ENCODE measurements at places on chromosomes 11 and 22. TPM values are rescaled to one million over a fixed set of nuclear protein-coding genes. Genes with fewer than 3 reads are reported as not detected.

DNA sequence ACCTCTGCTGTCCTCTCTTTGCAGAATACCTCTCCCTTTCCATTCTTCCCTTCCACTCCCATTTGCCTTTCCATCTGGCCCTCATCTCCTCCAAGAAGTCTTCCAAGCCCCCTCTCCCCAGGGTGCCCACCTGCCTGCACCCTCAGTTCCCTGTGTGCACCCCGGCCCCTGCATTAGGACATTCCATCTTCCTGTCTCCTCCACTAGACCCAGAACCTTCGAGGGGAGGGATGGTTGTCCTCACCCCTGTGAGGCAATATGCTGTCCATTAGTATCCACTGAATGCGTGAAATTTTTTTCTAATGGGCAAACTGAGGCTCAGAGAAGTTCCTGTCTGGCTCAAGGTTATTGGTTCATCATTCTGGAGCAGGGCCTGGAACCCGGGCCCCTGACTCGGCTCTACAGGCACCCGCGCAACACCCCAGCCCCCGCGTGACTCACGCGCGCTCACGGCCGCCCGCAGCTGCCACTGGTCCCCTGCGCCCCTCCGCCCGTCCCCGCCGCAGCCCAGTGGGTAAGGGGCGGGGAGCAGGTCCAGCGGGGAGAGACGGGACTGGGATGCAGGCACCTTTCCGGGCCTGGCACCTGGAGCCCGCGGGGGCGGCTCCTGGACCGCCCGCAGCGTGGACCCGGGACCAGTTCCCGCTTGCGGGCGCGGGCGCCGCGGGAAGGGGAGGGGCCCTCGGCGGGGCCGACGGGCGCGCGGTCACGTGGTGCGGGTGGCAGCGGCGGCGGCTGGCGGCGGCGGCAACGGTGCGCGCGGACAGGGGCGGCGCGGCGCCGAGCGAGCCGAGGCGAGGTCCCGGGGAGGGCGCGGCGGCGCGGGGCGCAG lies 7.0 kb downstream of the SEPTIN3 start:
- H3K4me3 ChIP-seq = peak overlapping the region; percentile 60
- H3K27me3 ChIP-seq = peaks cover 32% of the 10 kb centered on the region
- peak; percentile 65 for DNase-seq
- H3K4me1 ChIP-seq = peaks cover 20% of the 10 kb centered on the region
- no peaks in the 10 kb centered on the region for H3K36me3 ChIP-seq
- no peak overlapping the region for H3K27ac ChIP-seq

Gene WNT7B
- total RNA-seq = not detected

DNA sequence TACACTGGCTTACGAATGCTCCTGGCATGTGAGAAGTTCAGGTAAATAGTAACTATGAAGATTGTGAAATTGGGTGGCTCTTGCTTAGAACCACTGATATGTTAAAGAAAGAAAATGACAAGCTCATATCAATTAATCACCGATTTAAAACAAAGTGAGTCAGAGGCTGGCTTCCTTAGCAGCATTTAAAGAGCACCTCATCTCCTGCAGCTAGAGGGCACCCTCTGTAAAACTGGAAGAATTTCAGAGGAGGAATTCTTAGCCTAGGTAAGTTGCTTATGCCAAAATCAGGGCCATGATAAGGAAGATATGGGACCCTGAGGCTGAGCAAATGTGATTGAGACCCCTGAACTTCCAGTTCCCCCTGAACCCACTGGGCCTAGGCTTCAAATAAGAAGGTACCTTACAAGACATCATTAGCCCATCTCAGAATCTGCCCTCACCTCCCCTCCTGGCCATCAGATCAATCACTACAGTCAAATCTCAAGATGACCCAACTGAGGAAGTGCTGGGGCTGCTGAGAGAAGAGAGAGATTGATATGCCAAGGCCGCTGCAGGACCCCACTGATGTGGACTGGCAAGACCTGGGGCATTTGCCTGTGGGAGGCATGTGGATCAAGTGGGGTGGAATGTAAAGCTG lies 8.6 kb upstream of the CD3E start:
- no peaks in the 10 kb centered on the region for H3K36me3 ChIP-seq
- no peaks in the 10 kb centered on the region for H3K27me3 ChIP-seq
- peaks cover 17% of the 10 kb centered on the region for H3K4me1 ChIP-seq

Gene BRSK2
- total RNA-seq = 0.46 TPM

DNA sequence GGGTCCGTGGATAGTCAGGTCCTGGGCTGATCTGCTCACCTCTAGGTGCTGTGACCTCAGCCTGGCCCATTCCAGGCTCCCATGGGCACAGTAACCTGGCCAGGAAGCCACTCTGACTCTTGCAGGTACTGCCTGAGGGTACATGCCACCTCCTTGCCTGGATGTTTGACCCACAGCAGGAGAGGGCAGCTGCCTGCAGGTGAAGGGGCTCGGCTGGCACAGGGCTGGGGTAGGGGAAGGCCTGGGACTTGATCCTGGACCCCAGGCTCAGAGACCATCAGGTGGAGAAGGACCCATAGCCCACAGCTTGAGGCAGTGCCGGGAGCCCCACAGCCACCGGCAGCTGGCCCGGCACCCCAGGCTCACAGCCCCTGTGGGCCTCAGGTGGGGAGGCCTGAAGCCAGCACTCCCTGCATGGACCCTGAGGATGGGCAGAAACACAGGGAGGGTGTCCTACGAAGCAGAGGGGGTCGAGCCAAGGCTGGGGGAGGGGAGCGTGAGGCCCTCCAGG lies 2.7 kb downstream of the LRRC56 start:
- H3K4me1 ChIP-seq = peaks cover 9% of the 10 kb centered on the region
- H3K27me3 ChIP-seq = no peaks in the 10 kb centered on the region
- H3K36me3 ChIP-seq = no peaks in the 10 kb centered on the region
- DNase-seq = no peak
- H3K27ac ChIP-seq = no peak overlapping the region
- H3K4me3 ChIP-seq = no peak overlapping the region

DNA sequence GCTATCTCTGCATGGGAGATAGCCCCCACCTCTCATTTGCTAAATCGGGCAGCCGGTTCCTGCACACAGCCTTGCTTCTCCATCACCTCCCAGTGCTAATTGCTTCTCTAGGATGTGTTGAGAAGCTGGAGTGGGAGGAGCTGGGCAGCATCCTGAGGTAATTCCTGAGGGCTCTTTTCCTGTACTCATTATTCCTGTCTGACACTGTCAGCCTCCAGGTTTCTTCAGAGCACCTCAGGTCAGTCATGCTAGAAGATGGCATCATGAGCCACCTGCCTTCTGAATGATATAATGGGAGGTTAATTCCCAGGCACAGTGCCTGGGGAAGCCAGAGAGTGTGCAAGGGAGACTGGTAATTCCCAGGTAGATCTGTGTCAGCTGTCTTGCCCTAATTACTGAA lies 133.0 kb downstream of the RAB38 start:
- no peak overlapping the region for H3K27ac ChIP-seq
- no peak for DNase-seq
- H3K27me3 ChIP-seq = peaks cover 7% of the 10 kb centered on the region
- H3K4me3 ChIP-seq = no peak overlapping the region
- no peaks in the 10 kb centered on the region for H3K36me3 ChIP-seq

GRCh38 chr11:116541460-116541859 lies 231.3 kb downstream of the BUD13 start:
- H3K27me3 ChIP-seq = peaks cover 2% of the 10 kb centered on the region
- no peak overlapping the region for H3K4me3 ChIP-seq
- no peaks in the 10 kb centered on the region for H3K4me1 ChIP-seq
- no peak for DNase-seq
- H3K36me3 ChIP-seq = no peaks in the 10 kb centered on the region

- no peaks in the 10 kb centered on the region for H3K4me1 ChIP-seq
- H3K36me3 ChIP-seq = no peaks in the 10 kb centered on the region
- no peak for DNase-seq
- H3K4me3 ChIP-seq = no peak overlapping the region
- H3K27me3 ChIP-seq = no peaks in the 10 kb centered on the region
- H3K27ac ChIP-seq = no peak overlapping the region
Observed at GRCh38 chr11:36033936-36034335, 90.1 kb downstream of the LDLRAD3 start.

GRCh38 chr11:119765628-119766027 lies 36.6 kb upstream of the NECTIN1 start:
- no peaks in the 10 kb centered on the region for H3K4me1 ChIP-seq
- no peaks in the 10 kb centered on the region for H3K36me3 ChIP-seq

Gene AQP11
- total RNA-seq = 0.34 TPM

- no peaks in the 10 kb centered on the region for H3K27me3 ChIP-seq
- no peak for DNase-seq
- no peak overlapping the region for H3K4me3 ChIP-seq
- peaks cover 49% of the 10 kb centered on the region for H3K36me3 ChIP-seq
Observed at GRCh38 chr11:77677138-77677537, 39.5 kb upstream of the CLNS1A start.

Gene SSTR3
- total RNA-seq = 9.3 TPM

DNA sequence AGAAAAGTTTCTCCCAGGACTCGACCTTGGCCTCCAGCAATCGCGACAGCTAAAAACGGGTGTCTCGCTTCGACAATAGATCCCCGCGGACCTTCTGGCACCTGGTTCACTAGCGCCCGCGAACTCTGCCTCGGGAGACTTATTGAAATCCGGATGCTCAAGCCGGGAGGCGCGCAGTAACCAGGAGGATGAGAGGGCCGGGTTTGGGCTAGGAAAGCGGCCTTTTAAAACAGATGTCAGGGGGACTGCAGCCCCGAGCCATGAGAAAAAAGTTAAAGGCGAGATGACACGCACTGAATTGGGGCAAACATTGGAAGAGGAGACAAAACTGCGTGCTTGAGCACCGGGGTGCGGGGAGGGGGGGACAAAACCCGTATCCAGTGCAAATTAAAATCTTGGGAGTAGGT lies 637 bp upstream of the ZBTB16 start:
- H3K27ac ChIP-seq = no peak overlapping the region
- peak overlapping the region; percentile 80 for H3K4me3 ChIP-seq
- peaks cover 16% of the 10 kb centered on the region for H3K27me3 ChIP-seq

- peak; percentile 67 for DNase-seq
- H3K36me3 ChIP-seq = no peaks in the 10 kb centered on the region
- H3K4me3 ChIP-seq = no peak overlapping the region
- peaks cover 12% of the 10 kb centered on the region for H3K4me1 ChIP-seq
- H3K27me3 ChIP-seq = peaks cover 14% of the 10 kb centered on the region
Observed at GRCh38 chr11:720642-721246, 14.7 kb downstream of the EPS8L2 start.

DNA sequence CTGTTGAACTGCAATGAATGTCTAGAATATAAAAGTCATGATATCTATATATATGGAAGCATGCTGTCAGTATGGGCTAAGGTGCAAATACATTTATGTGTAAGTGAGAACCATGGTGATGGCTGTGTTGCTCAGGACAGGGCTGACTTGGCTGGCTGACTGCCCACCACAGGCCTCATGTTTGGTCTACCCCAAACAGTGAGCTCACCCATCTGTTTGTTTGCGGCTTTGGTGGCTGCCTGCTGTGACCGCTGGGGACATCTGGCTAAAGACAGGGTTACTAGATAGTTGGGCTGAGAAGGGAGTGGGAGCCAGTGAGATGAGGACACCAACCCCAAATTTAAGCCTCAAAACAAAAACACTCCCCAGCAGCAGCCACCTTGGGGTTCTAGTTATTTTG lies 6.3 kb downstream of the CD44 start:
- DNase-seq = peak; percentile 85
- H3K27me3 ChIP-seq = no peaks in the 10 kb centered on the region
- H3K4me1 ChIP-seq = peaks cover 80% of the 10 kb centered on the region

DNA sequence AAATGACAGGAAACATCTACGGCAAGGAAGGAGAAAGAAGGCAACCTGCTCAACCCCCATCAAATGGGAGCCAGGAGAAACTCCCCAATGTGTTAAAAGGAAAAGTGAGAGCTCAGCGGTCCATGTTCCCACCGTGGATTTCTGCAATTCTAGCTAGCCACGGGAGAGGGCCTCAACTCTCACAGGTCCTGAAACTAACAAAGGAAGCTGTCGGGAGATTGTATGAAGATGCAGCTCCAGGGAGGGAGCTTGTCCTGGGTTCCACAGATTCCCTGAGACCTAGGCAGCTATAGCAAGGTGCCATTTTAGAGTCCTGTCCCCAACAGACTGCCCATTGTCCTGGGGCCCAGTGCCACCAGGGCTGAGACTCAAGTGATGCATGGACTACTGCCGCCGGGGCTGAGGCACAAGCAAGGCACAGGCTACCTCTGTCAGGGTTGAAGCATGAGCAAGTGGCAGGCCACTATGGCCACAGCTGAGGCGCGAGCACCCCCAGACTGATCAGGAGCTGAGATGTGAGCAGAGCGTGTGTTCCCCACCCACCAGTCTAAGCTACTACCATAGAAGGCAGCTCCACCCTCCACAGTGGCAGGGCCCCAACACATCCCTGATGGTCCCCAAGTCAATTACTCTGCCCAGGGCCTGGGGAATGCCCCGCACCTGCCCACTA lies 31.3 kb downstream of the RSF1 start:
- no peaks in the 10 kb centered on the region for H3K27me3 ChIP-seq
- H3K4me1 ChIP-seq = peaks cover 68% of the 10 kb centered on the region
- no peak for DNase-seq
- peaks cover 32% of the 10 kb centered on the region for H3K36me3 ChIP-seq
- no peak overlapping the region for H3K4me3 ChIP-seq

Gene ANO9
- total RNA-seq = 45.6 TPM

- DNase-seq = no peak
- H3K36me3 ChIP-seq = no peaks in the 10 kb centered on the region
- peaks cover 9% of the 10 kb centered on the region for H3K4me1 ChIP-seq
Observed at GRCh38 chr11:69209038-69209350, 53.3 kb downstream of the SMIM38 start.

GRCh38 chr22:37439347-37439746 lies 12.1 kb upstream of the ELFN2 start:
- peaks cover 15% of the 10 kb centered on the region for H3K4me1 ChIP-seq
- H3K36me3 ChIP-seq = peaks cover 4% of the 10 kb centered on the region
- DNase-seq = no peak
- no peak overlapping the region for H3K4me3 ChIP-seq
- no peak overlapping the region for H3K27ac ChIP-seq
